ENCODE measurements at places on chromosomes 16 and 17.

DNA sequence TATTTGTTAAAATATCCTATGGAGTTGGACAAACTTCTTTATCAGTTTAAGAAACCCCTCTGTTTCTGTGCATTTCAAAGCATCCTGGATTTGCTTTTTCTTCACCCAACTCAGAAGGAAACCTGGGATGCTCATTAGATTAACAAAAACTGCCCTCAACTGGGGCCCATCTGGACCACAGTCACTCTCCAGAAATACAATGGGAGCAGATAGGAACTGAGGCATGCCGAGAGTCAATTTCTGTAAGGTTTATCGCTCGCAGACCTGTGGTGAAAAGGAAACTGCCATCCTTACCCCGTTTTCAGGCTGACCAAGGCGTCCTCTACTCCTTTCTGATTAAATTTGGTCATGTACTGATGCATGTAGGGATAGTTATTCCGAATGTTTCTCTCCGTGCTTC, 360.3 kb downstream of the GRIN2A start:
- no peak for DNase-seq

GRCh38 chr16:5412731-5413130, 315.1 kb upstream of the EEF2KMT start:
- no peak for DNase-seq

- DNase-seq: no peak
Observed at GRCh38 chr17:71636644-71637043, 484.2 kb upstream of the SOX9 start.

DNA sequence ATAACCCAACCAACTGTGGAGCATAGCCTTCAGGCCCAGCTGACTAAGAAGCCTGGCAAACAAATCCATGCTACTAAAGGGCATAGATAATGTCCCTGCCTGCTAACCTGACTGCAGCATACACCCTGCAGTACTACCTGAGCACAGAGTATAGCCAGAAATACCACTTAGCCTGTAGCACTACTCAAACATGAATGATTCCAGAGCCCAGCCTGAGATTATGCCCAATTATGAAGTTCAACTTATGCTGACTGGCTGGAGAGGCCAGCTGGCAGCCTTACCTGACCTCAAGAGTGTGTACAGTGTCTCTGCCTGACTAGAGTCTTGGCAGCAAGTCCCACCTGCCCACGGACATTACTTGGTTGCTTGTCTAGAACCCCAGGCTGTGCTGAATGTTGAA, 1265.3 kb downstream of the CDH11 start:
- no peak for DNase-seq

- no peak for DNase-seq
Observed at GRCh38 chr16:57104706-57105105, 12.3 kb downstream of the CPNE2 start.

DNA sequence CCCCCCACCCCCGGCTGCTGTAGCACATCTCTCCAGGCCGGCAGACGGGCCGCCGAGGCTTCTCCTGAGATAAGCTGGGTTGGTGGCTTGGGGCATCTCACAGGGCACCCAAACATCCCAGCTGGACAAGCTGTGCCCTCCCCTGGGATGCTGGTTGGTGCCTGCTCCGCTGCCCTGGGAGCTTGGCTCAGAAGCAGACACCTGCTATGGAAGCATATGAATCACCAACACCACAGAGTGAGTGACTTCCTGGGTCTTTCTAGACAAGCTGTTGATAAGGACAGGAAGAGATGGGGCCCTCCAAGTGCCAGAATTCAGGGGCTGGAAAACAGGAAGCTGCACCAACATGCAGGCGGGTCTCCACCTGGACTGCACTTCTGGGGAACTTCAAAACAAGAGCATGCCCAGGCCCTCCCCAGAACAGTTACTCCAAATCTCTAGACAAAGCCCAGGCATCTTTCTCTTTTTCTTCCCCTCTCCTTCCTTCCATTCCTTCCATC, 13.7 kb downstream of the C16orf95 start:
- DNase-seq: no peak

GRCh38 chr16:1786242-1787055, 3.7 kb downstream of the NUBP2 start:
- DNase-seq: no peak

GRCh38 chr16:35689764-35690163, 2230.4 kb downstream of the TP53TG3F start:
- DNase-seq: no peak

DNA sequence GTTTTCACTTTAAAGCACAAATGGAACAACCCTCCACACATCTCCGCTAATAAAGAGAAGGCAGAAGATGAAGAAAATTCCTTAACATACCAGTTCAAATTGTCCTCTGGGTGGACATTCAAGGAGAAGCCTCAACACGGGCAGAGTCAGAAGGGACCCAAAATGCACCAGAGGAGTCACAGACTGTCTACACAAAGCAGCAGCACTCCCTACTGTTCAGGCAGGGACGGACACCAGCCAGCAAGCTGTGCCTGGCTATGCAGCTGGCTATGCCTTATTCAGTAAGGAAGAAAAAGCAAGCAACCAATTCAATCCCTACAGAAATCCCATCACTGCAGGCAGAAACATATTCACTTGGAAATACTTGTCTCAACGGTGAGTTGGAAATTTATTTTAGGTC, 8.1 kb downstream of the DNAJC7 start:
- no peak for DNase-seq

GRCh38 chr16:55500530-55501011, 8.3 kb upstream of the LPCAT2 start:
- no peak for DNase-seq

- no peak for DNase-seq
Observed at GRCh38 chr17:8696906-8697305, 47.7 kb downstream of the CCDC42 start.

- no peak for DNase-seq
Observed at GRCh38 chr16:27251541-27252205, 16.9 kb downstream of the NSMCE1 start.

DNA sequence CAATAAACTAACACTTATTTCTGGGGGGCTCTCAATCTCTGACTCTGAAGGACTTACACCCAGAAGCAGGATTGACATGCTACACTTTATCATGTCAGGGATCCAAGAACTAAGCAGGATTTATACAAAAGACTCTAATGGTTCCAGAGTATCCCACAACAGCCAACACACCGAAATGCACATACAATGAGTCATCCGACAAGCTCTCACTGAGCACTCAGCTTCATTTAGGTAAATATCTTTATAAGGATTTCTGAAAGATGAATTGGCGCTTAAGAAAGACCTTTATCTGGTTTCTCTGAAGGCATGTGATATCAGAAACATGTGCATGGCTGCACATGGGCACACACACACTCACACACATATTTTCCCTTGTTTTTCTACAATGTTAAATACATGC, 77.2 kb downstream of the TOX3 start:
- no peak for DNase-seq

- DNase-seq: no peak
Observed at GRCh38 chr17:66438101-66438500, 135.7 kb downstream of the PRKCA start.

DNA sequence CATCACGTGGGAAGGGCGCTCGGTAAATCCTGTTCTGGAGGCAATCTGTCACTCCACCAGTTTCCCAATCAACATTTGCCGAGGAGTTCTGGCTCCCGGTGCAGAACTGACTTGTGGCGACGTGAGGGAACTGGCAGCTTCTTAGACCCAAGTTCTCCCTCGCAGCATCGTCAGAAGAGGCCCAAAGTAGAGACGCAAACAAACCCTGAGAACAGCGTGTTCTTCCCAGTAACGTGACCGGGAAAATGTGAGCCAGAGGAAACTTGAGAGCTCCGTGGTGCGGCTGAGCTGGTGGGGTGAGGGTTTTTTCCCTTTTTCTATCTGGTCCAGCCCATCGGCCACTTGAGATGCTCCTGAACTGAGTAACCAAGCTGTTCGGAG, 158.9 kb upstream of the CACNG5 start:
- no peak for DNase-seq

DNA sequence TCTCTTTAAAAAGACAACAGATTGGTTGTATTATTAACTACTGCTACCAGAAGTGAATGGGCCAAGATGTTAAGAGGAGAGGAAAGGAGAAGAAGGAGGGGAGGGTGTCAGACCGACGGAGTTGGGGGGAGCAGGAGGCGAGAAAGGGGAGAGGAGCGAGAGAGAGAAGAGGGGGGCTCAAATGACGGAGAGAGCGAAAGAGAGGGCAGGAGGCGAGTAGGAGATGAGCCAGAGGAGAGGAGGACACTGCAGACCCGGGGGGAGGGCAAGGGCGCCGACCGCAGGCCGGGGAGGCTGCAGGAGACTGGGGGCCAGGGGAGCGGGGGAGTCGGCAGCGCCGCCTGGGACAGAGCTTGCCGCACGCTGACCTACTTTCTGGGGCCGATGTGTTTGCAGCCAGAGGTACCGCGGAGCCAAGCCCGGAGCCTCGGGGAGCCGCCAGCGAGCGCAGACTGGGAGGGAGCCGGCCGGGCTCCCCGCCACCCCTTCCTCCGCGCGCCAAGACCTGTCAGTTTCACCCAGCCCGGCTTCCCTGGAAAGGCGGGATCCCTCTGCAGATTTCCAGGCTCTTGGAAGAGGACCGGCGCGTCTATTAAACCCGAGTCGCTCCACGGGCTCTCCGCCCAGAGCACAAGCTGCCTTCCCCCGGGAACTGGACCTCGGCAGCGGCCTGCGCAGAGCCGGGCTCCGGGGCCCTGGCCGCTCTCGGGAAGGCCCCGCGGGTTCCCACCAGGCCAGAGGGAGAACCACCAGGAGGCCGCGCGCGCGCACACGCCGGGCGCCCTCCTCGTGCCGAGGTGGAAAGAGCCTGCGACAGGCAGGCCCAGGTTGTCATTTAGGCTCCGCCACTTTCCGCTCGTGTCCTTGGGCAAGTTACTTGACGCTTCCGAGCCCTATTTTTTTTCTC, 74.6 kb downstream of the CMC2 start:
- DNase-seq: no peak
